ENCODE measurements at places on chromosomes 1 and 21.

- DNase-seq = no peak
Measured at GRCh38 chr1:31954607-31955283, 16.6 kb upstream of the PTP4A2 start.

- no peak for DNase-seq
Measured at GRCh38 chr1:23452011-23452411, 27.5 kb upstream of the TCEA3 start.

DNA sequence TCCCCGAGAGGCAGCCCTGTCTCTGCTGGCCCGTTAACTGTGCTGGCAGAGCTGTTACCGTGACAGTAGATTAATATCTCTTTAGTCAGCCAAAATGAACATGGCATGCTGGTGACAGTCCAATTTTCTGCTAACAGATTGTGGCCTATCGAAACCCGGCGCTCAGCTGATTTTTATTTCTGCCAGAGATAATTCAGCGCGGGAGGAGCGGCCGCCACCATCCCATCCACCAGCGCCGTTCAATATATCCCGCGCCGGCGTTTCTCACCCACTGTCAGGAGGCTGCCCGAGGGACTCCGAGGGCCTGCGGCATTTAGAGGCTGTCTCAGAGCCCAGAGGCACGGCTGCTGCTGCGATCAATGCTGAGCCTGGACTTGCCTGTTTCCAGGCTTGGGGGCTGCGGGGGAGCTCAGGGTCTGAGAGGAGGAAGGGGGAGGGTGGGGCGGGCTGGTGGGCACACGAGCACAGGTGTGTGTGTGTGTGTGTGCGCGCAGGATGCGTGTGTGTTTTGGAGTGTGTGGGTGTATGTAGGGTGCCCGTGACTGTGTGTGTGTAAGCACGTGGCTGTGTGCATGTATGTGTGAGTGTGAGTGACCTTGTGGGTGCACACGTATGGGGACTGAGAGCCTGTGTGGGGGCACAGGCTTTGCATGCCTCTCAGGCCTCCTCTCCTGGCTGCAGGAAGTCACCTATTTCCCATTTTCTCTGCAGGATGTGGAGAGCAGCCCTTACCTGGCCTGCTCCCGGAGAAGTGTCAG, 109.7 kb upstream of the ACTRT2 start:
- DNase-seq = no peak

- no peak for DNase-seq
Measured at GRCh38 chr1:157181790-157182189, 43.6 kb upstream of the ETV3 start.

DNA sequence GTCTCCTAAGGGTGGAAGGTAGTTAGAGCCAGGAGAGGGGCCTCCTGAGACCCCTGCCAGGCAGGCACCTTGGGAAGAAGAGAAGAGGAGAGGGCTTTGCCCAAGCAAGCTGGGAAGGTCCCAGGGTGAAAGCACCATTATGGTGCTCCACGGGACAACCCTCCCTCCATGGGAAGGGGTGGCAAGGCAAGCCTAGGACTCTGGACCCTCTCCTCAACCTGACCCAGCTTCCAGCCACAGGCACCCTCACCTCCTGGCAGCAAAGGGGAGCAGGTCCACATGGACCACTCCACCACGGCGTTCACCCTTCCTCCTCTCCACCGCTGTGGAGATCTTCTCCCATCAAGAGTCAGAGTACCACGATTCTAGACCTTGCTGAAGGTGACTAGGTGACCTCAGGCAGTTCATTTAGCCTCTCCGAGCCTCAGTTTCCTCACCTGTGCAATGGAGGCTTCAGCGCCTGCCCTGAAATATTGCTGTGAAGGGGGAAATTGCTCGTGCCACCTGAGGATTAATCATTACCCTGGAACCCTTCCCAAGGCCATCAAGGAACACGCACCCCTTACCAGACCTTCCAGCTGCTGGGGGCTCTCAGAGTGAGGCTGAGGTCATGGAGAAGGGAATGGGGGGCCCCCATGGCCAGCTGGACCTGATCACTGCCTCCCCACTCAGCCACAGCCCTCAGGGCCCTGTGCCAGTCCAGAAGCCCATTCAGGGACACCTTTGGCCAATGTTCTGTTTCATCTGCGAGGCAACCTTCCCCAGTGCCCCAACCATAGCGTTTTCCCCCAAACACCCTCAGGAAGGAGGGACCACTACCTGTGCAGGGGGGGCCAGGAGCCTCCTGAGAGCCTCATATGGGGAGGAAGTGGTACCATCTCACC, 1.6 kb downstream of the RAP1GAP start:
- DNase-seq = no peak

DNA sequence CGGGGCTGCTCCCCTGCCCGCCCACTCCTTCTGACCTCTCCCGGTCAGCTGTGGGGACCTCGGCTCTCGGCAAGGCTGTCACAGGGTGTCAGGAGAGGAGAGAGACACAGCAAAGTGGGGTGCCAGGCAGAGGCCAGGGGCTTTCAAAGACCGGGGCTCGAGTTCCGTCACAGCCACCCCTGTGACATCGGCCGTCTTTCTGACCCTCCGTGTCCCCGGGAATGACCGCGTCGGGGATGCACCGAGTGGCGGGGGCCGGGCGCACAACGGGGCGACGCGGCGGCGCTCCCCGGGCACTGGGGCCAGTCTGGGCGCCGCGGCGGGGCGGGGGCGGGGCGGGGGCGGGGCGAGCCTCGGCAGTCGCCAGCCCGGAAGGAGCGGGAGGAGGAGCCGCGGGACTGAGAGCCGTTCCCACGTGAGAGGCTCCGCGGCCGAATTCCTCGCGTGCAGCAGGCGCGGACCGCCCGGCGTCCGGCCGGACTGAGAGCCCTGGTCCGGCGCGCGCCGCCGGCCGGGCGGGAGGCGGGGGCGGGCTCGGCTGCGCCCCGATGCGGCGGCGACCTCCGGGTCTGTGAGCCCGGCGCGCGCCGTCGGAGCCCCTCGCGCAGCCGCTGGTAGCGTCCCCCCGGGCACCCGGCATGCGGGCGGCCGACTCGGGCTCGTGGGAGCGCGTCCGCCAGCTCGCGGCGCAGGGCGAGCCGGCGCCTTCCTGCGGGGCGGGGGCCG, 229.7 kb upstream of the TMEM51 start:
- peak; percentile 69 for DNase-seq

DNA sequence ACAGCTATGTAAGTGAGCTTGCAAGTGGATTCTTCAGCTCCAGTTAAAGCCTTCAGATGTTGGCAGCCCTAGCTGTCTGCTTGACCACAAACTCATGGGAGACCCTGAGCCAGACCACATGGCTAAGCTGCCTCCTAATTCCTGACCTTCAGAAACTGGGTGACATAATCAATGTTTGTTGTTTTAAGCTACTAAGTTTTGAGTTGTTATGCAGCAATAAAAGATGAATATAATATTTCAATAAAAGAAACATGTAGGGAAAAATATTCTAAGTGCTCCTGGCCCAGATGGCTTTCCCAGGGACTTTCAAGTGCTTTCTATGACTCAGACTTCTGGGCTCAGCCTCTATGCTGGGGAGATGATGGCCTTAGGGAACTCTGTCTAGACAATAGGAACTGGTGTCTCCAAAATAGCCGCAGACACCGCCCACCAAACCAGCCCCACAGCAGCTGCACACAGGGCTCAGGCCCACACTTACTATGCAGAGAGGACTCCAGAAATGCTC, 20.3 kb upstream of the AZIN2 start:
- DNase-seq = peak; percentile 31

GRCh38 chr1:220189750-220190347, 82.4 kb downstream of the RAB3GAP2 start:
- no peak for DNase-seq

- no peak for DNase-seq
Measured at GRCh38 chr1:32051706-32052105, 21.0 kb upstream of the TMEM39B start.

DNA sequence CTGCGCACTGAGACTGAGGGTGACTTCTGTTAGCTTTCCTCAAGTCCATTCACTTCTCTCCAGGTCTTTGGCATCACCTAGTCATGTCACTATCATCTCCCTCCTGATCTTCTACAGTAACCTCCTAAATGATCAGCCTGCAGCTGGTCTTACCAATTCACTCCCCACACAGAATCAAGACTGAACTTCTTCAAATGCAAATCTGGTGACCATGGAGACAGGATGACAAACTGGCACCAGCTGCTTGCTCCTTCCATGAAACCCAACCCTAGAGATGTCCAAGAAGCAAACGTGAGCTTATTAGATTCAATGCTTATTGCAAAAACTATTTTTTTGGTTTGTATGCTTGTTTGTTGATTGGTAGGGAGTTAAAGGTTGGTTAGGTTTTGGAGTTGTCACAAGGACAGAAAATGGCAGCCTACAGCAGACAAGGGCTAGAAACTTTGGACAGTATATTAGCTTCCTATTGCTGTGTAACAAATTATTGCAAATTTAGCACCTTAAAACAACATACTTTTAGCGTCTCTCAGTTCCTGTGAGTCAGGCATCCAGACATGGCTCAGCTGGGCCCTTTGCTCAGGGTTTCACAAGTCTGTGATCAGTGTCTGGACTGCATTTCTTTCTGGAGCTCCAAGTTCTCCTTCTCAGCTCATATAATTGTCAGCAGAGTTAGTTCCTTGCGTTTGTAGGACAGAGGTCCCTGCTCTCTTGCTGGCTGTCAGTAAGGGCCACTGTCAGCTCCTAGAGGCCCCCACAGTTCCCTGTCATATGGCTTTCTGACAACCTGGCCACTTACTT, 53.3 kb upstream of the GJA8 start:
- no peak for DNase-seq

- no peak for DNase-seq
Measured at GRCh38 chr1:225881959-225882693, at the start of gene TMEM63A. Gene TMEM63A (minus strand): TSS chr1:225882380. CDS start chr1:225877580, 4,800 bp downstream.

- DNase-seq = no peak
Measured at GRCh38 chr1:55217226-55217986, 2.2 kb upstream of the USP24 start.

GRCh38 chr1:31372051-31372450, 825 bp downstream of the FABP3 start:
- DNase-seq = no peak

DNA sequence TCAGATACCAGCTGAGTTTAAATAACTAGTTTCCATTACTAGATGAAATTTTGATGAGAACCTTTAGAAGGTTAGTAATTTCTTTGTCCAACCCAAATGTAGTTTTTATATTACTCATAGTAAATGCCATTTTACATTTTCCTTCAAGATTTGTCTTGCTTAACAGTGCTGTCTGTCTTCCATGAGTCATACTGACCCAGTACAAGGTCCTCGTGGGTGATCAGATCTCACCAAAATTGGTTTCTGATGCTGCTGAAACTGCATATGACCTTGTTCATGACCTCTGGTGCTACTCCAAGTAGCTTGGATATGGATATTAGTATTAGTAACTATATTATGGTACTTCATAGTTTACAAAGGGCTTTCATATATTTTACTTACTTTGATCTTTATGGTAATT, 207.1 kb downstream of the RYR2 start:
- no peak for DNase-seq

GRCh38 chr1:173113015-173113741, 62.4 kb upstream of the TNFSF18 start:
- DNase-seq = no peak

DNA sequence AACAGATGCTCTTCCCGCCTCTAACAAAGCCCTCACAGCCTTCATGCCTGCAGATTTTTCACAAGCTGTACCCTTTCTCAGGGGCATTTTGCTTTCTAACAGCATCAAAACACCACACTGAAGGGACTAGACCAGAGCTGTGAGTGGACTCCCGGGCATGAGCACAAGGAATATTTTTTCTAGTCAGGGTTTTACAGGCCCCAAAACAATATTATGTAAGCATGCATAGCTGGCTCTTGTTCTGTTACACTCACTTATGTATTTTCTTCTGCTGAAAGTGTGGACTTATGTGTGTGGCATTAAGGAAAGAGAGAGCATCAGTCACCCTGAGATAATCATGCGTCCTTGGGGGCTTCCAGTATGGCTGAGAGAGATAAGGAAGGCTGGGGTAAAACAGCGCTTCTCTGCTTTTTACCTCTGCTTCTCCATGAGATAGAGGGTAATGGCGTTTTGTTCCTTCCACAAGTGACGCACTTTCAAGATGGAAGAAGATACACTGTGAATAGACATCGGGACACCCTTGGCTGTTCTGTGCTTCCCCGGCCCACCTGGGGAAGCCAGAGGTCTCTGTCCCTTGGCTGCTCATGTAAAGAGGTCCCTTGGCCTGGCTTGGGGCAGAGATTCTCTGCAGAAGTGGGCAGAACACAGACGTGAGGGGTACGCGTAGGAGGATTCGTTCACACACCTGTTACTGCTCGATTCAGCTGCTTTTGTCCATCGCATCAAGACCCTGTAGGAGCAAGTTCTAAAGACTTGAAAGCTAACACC, 266.7 kb upstream of the RAB4A start:
- DNase-seq = no peak

DNA sequence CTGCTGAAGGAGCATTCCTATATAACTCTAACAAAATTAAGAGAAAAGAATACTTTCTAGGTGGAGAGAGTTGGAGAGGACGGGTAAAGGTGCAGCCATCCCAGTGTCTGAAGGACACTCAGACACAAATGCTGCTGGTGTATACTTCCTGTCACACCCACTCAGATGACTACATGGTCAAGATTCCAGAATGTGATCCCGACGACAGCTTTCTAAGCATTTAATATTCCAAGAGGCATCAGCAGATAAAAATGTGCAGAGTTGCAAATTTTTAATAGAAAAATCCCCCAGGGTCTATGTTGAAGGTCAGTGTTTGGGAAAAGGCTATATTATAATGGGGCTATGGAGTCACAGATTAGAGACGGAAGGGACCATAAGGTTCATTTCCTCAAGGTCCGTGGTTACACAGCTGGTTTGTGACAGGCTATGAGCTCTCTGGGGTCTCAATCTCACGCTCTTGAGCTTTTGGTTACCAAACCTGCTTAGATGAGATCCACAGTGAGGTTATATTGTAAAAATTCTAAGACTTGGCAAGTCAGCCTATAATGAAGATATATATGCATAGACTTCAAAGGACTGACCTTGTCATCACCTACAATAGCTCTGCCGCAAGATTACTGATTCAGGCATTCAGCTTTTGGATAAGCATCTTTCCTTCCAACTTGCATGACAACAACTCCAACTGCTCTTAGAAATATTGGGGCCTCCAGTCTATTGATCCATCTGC, 35.1 kb downstream of the ZNF281 start:
- DNase-seq = no peak

GRCh38 chr21:34971656-34972055, 77.4 kb downstream of the RUNX1 start:
- no peak for DNase-seq

DNA sequence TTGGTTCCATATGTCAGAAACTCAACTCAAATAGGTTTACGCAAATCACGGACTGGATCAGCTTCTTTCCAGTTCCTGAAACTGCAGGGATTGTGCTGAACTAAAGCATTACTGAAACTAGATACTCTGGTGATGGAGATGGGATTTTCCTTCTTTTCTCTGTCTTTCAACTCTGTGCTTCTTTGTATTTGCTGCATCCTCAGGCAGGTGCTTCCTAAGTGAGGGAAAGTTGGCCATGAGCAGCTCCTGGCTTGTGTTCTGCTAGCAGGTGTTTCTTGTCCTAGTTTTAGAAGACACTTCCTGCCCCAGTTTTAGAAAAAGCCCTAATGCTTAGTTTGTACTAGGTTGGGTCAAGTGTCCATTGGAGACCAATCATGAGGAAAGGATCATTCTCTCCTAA, 86.7 kb upstream of the USP24 start:
- DNase-seq = peak; percentile 41

DNA sequence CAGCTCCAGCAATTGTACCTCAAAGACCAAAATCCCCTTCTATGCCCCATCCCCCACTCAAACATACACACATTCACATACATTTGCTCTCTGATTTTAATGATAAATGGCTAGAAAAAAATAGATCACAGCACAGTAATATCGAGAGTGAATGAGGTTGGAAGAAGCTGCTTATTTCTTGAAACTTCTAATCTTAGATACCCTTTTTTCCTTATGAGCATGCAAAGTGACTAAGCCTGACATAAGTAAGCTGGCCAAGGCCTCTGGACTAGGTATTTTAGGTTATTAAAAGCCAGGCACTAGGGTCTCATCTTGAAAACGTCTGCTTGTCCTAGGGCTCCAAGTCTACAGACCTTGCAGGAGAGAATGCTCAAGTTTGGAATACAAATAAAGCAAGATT, 133.6 kb downstream of the TGFBR3 start:
- DNase-seq = no peak

Data from NCI-H446 (cell line).